ENCODE measurements at places on chromosomes 7 and 10.

DNA sequence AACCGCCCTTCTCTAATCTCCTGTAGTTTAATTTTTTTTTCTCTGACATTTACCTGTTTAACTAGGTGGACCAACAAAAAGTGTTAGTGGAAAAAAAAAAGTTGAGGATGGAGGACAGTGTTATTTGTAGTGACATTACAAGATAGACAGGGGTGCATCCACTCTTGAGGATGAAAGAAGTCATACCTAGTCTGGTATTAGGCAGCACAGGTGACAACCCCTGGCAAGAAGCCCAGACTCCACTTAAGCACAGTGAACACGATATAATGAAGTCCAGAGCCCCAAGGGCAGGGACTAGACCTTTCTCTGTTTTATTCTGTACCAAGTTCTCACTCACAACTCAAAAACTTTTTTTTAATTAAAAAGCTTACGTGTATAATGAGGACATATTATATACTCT is 268.4 kb downstream of the GPR37 start:
- no peak for DNase-seq

- no peak for DNase-seq
Measured at GRCh38 chr7:143359771-143360353, 2.7 kb downstream of the FAM131B start.

- DNase-seq: no peak
Measured at GRCh38 chr7:2028733-2029132, 204.0 kb downstream of the MAD1L1 start.

DNA sequence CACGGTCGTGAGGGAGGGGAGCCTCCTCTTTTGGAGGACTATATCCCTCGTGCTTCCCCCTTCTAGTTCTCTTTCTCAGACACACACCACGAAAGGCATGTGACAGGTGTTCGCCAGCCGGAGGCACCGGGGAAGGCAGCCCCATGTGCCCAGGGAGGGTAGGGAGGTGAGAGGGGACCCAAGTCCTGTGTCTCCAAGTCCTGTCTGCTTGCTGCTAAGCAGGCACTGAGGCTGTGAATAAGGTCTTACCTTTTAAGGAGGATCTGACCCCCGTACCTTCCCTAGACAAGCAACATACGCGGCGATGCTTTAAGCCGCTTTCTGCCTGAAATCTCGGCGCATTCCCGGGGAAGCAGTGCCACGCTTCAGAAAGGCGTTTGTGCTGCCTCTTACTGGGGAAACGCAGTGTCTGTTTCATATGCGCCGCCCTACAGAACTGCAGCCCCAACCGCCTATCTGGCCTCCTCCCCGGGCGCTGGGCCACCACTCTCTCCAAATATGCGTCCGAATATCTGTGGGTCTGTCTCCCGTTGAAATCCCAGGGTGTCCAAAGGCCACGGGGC is 770 bp downstream of the PLXNA4 start:
- DNase-seq: no peak

DNA sequence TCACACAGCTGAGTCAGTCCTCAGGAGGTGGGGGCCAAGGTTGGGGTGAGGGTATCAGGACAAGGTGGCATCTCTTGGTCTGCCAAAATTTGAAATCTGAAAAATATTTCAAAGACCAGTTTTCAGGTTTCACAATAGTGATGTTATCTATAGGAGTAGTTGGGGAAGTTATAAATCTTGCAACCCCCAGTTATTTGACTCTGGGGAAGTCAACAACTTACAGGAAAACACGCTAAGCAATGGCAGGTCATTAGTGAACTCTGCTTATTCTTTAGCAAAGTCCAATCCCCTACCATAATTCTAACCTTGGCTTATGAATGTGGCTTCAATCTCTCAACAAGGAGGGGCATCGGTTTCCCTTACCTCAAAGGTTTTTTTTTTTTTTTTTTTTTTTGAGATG is 94.9 kb downstream of the MARCHF5 start:
- no peak for DNase-seq
